CD4-positive, alpha-beta T cell treated with Interleukin-17A for 1 hour (primary cell): ENCODE measurements at places on chromosomes 5 and 9.

- no peak for DNase-seq
Measured at GRCh38 chr5:150258130-150258529, 31.4 kb downstream of the CAMK2A start.

DNA sequence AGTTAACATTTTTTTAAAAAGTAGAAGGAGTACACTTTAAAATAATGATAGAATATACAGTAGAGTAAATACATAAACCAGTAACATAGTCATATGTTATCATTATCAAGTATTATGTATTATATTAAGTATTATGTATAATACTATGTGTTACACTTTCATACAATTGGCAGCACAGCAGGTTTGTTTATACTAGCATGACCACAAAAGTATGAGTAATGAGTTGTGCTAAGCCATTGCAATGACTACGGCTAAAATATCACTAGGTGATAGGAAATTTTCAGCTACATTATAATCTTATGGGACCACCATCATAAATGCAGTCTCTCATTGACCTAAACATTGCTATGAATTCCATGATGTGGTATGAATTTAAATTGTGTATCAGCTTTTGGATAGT is 506.0 kb downstream of the HTR1A start:
- DNase-seq = no peak

DNA sequence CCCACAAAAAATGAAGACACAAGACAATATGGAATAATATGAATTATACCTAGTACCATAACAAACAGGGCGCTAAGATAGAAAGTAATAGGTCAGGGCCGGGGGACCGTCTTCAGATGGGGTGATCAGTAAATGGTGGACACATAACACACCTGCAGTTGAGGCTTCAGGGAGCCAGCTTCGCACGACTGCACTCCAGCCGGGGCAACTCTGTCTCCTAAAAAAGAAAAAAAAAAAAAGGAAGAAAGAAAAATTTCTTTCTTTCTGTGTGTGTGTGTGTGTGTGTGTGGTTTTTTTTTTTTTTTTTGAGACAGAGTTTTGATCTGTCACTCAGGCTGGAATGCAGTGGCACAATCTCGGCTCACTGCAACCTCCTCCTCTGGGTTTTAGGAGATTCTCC is 75.0 kb upstream of the HSPA9 start:
- no peak for DNase-seq

DNA sequence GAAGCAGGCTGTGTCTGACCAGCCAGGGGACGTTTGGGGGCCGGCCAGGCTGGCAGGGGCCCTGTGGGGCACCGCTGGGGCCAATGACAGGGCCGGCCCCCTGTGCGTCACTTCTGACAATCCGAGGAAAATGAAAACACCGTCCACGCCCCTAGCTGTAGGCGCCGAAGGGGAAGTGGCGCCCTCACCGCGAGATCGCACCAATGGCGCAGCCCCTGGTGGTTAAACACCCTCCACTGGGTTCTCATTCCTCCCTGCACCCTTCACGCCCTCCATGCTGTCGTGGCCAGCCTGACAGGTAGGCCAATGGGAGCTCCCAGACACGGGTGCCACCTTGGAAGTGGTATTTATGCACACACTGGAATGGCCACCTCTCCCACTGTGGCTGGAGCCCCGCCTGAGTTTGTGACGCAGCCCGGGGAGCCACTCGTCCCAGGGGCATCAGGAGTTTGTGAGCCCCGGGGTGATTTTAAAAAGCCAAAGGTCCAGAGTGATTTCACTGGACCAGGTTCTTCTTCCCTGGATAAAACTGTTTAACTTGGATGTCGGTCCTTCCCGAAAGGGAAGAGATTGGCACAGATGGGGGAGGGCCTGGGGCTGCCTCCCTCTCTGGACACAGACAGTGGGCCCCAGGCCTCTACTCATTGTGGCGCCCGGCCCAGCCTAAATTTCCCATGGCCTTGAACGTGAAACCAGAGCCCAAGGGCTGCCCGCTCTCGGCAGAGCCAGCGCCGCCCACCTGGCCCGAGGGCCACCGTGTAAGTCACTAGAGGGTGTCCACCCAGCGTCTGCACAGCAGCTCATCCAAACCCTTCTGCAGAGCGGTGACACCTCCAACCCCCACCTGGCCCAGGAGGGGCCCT is 49.7 kb downstream of the NKD2 start:
- no peak for DNase-seq

- DNase-seq = no peak
Measured at GRCh38 chr9:82972446-82972845, 90.5 kb downstream of the RASEF start.

- no peak for DNase-seq
Measured at GRCh38 chr5:135535820-135536801, at the start of gene NEUROG1. TSS of gene NEUROG1 (minus strand) at chr5:135535964. CDS start at chr5:135535690, 274 bp downstream.

DNA sequence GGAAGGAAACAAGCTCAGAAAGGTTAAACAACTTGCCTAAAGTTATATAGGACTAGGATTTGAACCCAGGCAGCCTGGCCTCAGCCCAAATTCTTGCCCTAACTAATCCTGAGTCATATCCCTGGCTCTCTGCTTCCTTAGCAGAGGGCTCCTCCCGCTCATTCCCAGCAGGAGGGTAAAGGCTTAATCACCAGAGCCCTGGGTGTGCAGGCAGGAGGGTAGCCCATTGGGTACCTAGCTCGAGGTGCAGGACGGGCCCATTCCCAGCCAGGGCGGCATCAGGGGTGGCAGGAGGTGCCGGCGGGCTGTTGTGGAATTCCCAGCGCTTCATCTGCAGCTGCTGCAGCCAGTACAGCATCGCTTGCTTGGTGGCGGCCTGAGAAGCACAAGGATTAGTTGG is 3.9 kb downstream of the TBC1D2 start:
- no peak for DNase-seq

DNA sequence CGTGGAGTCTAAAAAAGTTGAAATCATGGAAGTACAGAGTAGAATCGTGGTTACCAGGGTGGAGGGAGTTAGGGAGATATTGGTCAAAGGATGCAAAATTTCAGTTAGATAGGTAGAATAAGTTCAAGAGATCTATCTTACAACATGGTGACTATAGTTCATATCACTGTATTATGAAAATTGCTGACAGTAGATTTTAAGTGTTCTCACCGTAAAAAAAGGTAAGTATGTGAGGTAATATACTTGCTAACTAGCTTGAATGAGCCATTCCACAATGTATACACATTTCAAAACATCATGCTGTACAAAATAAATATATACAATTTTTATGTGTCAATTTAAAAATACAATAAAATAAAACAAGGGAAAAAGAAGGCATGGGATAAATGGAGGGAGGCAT is 392.1 kb downstream of the CAAP1 start:
- no peak for DNase-seq

DNA sequence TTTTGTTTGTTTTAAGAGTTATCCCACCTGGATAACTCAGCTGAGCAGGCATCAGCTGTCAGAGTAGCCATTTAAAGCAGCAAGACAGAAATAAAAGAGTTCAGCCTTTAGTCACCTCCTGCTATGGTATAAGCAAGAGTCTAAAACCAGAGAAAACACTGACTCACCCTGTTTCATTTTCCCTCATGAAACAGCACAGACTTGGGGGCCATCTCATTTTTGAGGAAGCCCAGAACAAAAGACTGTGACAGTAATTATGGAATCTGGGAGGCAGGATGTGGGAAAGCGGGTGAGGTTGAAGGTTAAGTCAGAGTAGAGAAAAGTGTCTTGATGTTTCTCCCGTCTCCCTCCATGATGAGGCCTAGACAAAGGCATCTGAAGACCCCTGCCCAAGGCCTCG is 90.2 kb upstream of the FAM174A start:
- no peak for DNase-seq

GRCh38 chr5:33583332-33583731 is 142.6 kb downstream of the TARS1 start:
- DNase-seq = no peak

GRCh38 chr5:146986469-146986868 is 107.9 kb upstream of the PPP2R2B start:
- DNase-seq = no peak

GRCh38 chr9:122130837-122131236 is 28.7 kb downstream of the NDUFA8 start:
- DNase-seq = no peak

DNA sequence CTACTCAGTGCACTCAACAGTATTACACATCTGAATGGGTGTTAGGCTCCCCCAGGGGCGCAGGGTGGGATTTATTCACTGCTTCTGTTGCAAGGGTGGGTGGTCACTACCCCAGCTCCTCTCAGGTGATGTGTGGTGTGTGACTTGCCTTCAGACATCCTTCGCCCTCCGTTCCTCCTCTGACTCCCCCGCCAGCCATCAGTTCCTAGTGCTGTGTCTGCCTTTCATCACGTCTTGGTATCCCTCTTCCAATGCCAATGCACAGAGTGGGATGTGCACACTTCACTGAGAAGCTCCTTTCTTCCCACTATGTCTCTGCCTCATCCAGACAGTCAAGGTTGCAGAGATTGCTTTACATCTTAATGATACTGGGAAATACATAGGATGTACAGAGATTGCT is 79.4 kb downstream of the SLIT3 start:
- DNase-seq = no peak

- no peak for DNase-seq
Measured at GRCh38 chr5:114317751-114318150, 44.1 kb upstream of the KCNN2 start.

DNA sequence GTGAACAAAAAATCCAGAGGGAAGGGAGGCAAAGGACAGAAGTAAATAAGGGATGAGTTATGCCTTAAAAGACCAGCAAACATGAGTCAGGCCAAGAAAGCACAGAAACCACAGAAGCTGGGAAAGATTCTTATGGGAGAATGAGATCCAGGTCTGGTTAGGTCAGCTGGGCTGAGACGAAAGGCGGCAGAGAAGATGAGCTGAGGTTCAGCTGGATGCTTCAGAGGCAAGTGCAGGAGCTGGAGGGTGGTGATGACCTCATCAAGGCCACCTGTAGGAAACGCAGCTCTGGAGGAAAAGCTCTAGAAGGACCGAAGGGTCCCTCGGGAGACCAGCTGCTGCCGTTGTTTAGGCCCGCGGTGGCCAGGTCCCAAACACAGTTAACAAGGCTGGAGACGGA is 152.0 kb downstream of the MYO10 start:
- no peak for DNase-seq

- no peak for DNase-seq
Measured at GRCh38 chr9:30997291-30997690, 1387.2 kb upstream of the ACO1 start.

GRCh38 chr5:10627160-10627701 is 63.4 kb downstream of the ANKRD33B start:
- no peak for DNase-seq

GRCh38 chr5:74499256-74500050 is 141.1 kb downstream of the ENC1 start:
- no peak for DNase-seq

DNA sequence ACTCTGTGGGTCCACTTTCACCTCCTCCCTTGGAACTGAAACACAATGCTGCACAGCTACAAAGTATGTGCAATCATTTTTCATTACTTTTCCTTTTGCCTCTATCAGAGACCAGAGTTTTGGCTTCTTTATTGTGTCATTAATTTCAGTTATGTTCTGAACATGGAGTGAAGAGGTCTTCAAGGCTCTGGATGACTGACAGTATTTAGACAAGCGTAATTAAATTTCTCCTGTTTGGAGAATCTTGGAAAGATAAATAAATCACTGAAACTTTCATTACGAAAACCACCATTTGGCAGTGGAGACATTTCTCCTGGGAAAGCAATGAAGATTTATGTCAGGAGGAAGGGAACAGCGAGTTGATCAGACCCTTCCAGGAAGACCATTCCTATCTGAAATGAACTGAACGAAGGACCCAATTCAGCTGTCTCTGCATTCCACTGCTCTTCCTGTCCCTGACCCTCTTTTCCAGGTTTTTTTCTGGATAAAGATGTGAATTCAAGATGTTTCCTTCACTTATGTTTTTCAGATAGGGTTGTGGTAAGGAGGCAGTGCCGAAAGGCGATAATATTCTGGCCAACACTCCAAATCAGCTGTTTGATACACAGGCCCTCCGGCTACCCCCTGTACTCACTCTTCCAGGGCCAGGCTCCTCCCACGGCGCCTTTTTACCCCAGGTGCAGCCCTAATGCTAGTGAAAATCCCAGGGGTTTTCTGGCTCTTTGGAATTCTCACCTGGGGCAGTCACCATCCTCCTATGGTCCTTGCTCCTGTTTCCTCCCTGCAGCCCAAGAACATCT is 77.2 kb upstream of the OSMR start:
- no peak for DNase-seq

- DNase-seq = no peak
Measured at GRCh38 chr5:172612771-172613170, 28.3 kb upstream of the NEURL1B start.

DNA sequence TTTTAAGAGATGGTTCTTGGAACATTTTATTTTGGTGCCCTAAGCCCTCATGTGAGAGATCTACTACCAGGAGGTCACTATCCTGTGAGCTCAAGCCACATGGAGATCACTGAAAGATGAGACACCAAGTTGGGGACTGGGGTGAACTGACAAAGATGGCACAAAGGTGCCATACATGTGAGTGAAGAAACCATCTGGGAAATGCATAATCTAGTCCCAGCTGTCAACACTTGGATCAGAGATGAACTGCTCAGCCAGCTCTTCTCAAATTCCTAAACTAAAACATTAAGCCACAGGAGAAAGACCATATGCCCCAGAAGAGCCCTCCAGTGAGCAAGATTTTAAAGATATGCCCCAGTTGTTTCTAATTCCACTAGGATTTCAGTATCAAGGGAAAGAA is 22.2 kb upstream of the MYOT start:
- no peak for DNase-seq

- no peak for DNase-seq
Measured at GRCh38 chr9:33467526-33467925, 6.2 kb downstream of the NOL6 start.

DNA sequence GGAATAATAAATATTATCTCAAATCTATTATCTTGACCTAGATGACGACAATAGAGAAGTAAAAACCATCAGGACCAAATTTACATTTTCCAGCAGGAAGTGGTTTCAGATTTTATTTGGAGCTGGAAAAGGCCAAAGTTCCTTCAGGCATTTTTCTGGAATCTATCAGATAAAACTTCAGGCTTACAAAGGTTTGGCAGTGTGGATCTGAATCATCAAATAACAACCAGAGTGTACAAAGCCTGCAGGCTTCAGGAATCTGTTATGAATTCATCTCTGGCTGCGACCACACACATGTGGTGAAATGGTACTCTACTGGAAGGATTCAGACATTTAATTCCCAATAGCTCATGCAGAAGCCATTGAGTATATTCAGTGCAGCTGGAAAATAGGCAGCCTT is 726.4 kb upstream of the GRAMD2B start:
- DNase-seq = no peak

- no peak for DNase-seq
Measured at GRCh38 chr9:26504057-26504456, 388.5 kb downstream of the CAAP1 start.

GRCh38 chr5:124461941-124462340 is 284.5 kb downstream of the ZNF608 start:
- DNase-seq = no peak
